ENCODE measurements at places on chromosomes 7 and 10.

- H3K27ac ChIP-seq: no peak overlapping the region
- no peak for DNase-seq
- H3K4me3 ChIP-seq: no peak overlapping the region
- no peaks in the 10 kb centered on the region for H3K4me1 ChIP-seq
- no peaks in the 10 kb centered on the region for H3K27me3 ChIP-seq
- no peaks in the 10 kb centered on the region for H3K36me3 ChIP-seq
Observed at GRCh38 chr10:59131666-59132065, 44.8 kb upstream of the PHYHIPL start.

GRCh38 chr7:25028370-25029021 is 48.5 kb upstream of the OSBPL3 start:
- H3K27ac ChIP-seq: no peak overlapping the region
- H3K4me1 ChIP-seq: peaks cover 11% of the 10 kb centered on the region
- H3K4me3 ChIP-seq: no peak overlapping the region
- no peak for DNase-seq

DNA sequence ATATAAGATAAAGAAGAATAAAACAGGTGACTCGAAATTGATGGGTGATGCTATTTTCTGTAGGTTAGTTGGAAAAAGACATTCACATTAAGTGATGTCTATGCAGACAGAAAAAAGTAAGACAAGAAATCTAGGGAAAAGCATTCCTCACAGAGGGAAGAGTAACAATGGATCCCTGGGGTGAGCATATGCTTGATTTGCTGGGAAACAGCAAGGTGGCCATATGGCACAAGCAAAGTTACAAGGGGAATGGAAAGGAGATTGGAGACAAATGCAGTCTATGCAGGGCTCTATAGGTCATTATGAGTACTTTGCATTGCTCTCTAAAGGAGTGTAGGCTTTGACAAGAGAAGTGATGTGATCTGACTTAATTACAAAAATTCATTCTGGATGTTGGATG is 90.9 kb upstream of the ZNF804B start:
- H3K36me3 ChIP-seq: no peaks in the 10 kb centered on the region
- no peak for DNase-seq
- H3K27ac ChIP-seq: no peak overlapping the region
- no peak overlapping the region for H3K4me3 ChIP-seq
- H3K4me1 ChIP-seq: no peaks in the 10 kb centered on the region
- no peaks in the 10 kb centered on the region for H3K27me3 ChIP-seq

DNA sequence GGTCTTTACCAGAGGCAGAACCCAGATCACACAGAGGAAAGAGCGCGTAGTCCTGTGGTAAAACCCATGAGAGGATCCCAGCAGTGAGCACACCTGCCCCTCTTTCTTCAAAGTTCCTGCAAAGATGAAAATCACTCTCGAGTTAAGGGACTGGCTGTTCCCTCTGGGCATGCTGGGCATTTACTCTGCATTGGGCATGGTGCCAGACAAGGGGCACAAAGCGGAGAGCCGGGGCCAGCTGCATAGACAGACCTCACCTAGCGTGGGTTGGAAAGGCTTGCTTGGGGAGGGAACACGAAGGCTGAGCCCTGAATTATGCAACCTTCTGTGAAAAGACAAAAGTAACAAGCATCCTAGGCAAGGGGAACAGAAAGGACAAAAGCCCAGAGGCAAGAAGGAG is 120.0 kb upstream of the TCERG1L start:
- H3K4me1 ChIP-seq: no peaks in the 10 kb centered on the region
- DNase-seq: no peak
- H3K27me3 ChIP-seq: no peaks in the 10 kb centered on the region
- no peak overlapping the region for H3K27ac ChIP-seq
- H3K4me3 ChIP-seq: no peak overlapping the region

DNA sequence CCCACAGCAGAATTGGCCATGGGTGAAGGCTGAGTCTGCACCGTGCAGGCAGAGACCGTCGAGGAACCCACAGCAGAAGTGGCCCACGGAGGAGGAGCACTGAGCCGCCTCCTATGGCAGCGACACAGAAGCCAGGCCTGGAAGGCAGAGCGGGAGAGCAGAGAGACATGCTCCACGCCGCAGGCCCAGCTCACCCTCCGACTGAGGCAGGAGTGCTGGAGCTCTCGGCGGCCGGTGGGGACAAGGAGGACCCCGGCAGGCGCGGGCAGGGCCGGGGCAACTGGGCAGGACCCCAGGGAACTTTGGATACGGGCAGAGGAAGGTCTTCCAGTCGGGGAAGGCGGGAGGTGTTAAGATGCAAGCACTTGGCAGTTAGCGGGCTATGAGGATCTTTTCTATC is 420.4 kb downstream of the DNAJB6 start:
- no peaks in the 10 kb centered on the region for H3K36me3 ChIP-seq
- no peak overlapping the region for H3K4me3 ChIP-seq
- no peak overlapping the region for H3K27ac ChIP-seq
- no peak for DNase-seq
- no peaks in the 10 kb centered on the region for H3K4me1 ChIP-seq

DNA sequence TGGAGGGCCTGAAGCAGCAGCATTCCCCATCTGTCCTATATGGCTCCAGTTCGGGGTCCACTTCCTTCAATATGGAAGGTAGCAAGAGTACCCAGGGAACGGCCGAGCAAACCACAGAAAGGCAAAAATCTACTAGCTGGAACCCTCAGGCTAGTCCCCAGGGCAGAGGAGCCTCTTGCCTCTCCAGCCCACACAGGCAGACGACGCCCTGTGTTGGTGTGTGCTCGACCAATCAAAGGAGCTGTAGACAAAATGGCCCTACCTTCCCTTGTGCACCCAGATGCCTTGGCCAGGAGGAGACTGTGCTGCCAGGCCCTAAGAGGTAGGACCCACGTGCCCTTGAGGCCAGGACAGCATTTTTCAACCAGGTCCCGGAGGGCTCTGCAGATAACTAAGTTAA is 91.5 kb downstream of the FAM53B start:
- no peak for DNase-seq
- H3K36me3 ChIP-seq: peaks cover 16% of the 10 kb centered on the region
- no peak overlapping the region for H3K4me3 ChIP-seq
- H3K4me1 ChIP-seq: peaks cover 65% of the 10 kb centered on the region
- no peaks in the 10 kb centered on the region for H3K27me3 ChIP-seq

- no peak overlapping the region for H3K4me3 ChIP-seq
- no peaks in the 10 kb centered on the region for H3K4me1 ChIP-seq
- no peak overlapping the region for H3K27ac ChIP-seq
Observed at GRCh38 chr10:75688506-75689300, 257.3 kb downstream of the LRMDA start.

GRCh38 chr7:11078247-11078834 is 104.7 kb downstream of the PHF14 start:
- no peak overlapping the region for H3K27ac ChIP-seq
- DNase-seq: no peak

GRCh38 chr7:91962419-91962818 is 21.8 kb downstream of the AKAP9 start:
- no peaks in the 10 kb centered on the region for H3K4me1 ChIP-seq
- no peak overlapping the region for H3K27ac ChIP-seq
- no peak overlapping the region for H3K4me3 ChIP-seq
- no peak for DNase-seq
- H3K27me3 ChIP-seq: no peaks in the 10 kb centered on the region

DNA sequence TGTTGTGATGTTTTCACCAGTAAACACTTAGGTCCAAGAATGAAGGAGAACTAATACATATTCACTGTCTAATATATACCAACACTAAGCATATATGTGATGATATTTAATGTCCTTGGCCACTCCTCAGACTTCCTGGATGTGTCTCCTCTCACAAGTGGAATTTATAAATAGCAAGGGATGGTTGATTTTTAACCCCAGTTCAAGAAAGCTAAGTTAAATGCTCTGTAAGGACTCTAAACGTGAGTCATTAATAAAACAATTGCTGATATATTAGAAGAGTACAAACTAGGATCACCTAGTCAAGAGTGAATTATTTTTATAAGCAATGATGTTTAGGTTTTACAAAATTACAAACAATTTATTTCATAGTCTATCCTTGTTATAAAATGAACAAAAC is 355.9 kb upstream of the TMEM229A start:
- H3K27me3 ChIP-seq: no peaks in the 10 kb centered on the region
- no peaks in the 10 kb centered on the region for H3K36me3 ChIP-seq
- no peak for DNase-seq
- H3K4me1 ChIP-seq: no peaks in the 10 kb centered on the region

- H3K4me1 ChIP-seq: no peaks in the 10 kb centered on the region
- H3K36me3 ChIP-seq: no peaks in the 10 kb centered on the region
- no peak overlapping the region for H3K4me3 ChIP-seq
- H3K27me3 ChIP-seq: no peaks in the 10 kb centered on the region
- H3K27ac ChIP-seq: no peak overlapping the region
Observed at GRCh38 chr10:131250454-131251145, 60.9 kb downstream of the TCERG1L start.

GRCh38 chr7:29386196-29386765 is 177.4 kb upstream of the PRR15 start:
- H3K4me1 ChIP-seq: peaks cover 2% of the 10 kb centered on the region
- DNase-seq: no peak
- no peak overlapping the region for H3K4me3 ChIP-seq
- no peak overlapping the region for H3K27ac ChIP-seq
- no peaks in the 10 kb centered on the region for H3K27me3 ChIP-seq

DNA sequence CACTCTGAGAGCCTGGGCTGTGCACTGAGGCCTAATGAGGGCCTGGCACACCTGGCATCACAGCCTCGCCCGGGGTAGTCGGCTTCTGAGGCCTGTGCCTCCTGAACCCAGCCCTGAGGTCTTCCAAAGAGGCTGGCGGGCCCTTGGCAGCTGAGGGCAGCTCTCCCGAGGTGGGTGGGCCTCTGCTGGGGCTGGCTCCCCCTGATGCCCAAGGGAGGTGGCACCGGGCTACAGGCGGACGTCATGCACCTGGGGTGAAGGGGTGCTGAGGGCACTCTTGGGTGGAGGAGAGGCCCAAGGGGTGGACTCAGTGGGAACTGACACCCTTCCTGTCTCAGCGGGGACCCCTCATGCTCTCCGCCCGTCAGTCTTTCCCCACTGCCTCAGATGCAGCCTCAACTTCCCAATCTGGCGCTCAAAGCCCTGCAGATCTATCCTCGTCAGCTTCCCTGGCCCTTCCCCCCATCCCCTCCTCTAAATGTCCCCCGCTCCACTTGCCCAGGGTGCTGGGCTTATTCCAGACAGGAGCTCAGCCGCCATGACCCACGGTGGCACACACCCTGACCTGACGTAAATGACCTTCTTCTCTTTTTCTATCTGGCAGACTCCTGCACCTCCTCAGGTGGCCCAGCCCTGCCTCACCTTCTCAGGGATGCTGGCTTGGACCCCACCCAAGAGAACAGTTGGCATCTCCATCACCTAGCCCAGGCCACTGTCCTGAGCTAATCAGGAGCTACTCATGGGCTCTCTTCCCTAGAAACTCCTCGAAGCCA is 38.2 kb downstream of the MYL10 start:
- H3K4me3 ChIP-seq: no peak overlapping the region
- no peak overlapping the region for H3K27ac ChIP-seq
- no peaks in the 10 kb centered on the region for H3K4me1 ChIP-seq
- H3K27me3 ChIP-seq: no peaks in the 10 kb centered on the region

DNA sequence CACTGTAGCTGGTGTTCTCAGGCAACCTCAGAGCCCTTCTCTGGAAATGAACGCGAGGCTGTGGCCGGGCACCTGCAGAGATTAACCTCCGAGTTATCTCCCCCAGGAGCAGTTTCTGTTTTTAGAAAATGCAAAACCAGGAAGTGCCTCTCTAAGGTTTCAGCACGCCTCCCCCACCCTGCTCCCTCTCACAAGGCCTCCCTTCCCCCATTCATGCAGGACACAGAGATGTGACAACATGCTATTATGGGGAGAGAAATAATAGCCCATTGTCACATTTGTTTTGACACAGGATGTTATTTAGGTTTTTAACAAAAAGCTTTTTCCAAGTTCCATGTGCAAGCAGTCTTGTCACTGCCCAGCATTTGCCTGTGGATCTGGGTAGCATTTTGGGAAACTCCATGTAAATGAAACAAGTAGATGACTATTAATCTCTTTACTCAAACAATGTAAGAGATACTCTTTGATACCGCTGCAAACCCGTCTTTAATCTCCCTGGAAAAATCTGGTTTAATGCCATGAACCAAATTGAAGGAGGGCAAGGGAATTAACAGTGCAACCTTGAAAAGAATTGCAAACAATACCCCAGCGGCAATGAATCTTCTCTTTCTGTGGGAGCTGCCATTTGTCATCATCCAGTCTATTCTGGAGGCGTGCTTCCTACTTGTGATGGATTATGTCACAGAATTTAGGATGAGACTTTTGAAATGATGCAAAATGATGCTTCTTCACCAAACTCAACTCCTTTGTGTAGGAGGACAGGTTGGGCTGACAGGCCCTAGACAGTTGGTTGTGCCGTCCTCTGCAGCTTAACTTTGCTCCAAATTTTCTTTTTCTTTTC is 86.5 kb upstream of the NMT2 start:
- H3K4me1 ChIP-seq: peaks cover 10% of the 10 kb centered on the region
- H3K4me3 ChIP-seq: peak overlapping the region; percentile 56
- H3K27me3 ChIP-seq: no peaks in the 10 kb centered on the region
- H3K36me3 ChIP-seq: no peaks in the 10 kb centered on the region

- no peaks in the 10 kb centered on the region for H3K27me3 ChIP-seq
- no peak for DNase-seq
- no peak overlapping the region for H3K27ac ChIP-seq
- H3K36me3 ChIP-seq: no peaks in the 10 kb centered on the region
- H3K4me1 ChIP-seq: no peaks in the 10 kb centered on the region
Observed at GRCh38 chr7:123075838-123076467, 80.5 kb upstream of the TAS2R16 start.

DNA sequence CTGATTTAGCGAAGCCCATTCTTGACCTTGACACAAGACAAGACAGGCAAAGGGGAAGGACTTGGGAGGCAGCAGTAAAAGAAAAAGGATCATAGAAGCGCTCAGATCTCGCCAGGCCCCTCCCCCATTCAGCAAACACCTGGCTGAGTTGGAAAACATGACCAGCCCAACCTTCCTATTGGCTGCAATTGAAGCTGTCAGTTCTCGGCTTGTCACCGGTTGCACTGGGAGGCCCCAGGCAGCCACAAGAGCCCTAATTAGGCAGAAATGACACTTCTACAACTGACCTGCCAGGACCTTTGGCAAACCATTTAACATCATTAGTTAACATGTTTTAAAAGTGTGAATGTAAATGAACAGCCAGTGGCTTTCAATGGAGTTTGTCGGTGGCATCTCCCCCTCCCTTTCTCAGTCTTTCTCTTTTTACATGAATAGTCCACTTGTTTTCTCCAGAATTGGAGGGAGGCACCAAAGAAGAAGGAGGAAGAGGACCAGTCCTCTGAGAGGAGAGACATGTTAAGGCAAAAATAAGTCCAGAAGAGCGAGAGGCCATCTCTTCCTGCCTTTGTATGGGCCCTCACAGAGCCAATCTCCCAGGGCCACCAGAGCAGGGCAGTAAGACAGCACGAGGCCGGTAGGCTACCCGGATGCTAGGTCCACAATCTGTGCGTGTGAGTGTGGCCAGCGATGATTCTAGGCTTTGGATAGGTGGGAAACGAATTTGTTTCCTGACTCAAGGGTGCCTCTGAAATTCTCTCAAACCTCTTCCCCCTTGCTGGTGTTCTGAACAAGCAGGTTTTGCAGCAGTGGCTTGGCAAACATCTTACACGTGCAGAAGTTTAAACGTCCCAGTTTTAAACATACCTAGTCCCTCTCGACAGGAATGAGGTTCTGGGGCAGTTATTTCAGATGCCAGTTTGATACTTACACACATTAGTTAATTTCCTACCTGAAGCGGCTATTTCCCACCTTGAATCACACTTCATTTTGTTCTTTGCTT is 15.0 kb upstream of the ENO4 start:
- H3K4me3 ChIP-seq: no peak overlapping the region
- no peaks in the 10 kb centered on the region for H3K4me1 ChIP-seq

Measured in esophagus squamous epithelium (tissue), 5 donors.